ENCODE measurements at places on chromosomes 11 and 22.

- DNase-seq = no peak
These were observed 29.2 kb downstream of the SYT7 start for GRCh38 chr11:61551634-61552033.

- DNase-seq = no peak
These were observed 10.5 kb downstream of the CXCR5 start for GRCh38 chr11:118894192-118894591.

DNA sequence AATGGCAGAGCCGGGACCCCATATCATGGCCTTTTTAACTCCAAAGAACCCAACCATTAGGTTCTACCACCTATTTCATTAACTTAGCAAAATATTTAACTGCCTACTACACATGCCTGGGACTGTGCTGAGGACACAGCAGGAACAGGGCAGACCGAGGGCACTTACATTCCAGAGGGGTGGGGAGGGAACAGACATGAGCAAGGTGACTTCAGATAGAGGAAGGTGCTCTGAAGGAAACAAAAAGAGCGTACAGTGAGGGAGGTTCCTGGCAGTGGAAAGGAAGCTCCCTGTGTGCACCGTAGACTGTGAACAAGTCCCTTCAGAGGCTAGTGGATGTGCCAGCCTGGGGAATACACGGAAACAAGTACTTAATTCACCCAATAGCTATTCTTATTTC lies 82.8 kb downstream of the NAT10 start:
- no peak for DNase-seq

DNA sequence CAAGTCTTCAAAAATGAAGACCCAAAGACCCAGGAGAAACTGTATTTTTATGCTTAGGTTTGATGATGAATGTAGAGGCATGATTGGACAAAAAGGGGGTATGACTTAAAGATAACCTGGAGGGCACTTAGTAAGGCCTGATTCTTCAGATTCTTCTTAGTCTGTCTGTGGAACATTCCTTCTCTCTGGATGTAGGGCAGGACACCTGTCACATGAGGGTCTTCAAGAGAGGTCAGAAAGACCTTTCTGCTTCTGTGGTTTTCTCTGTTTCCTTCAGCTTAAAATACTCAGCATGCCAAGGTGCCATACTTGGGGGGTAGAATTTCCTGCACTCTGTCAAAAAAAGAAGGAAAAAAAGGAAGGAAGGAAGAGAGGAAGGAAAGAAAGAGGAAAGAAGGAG lies 78.1 kb downstream of the BLID start:
- no peak for DNase-seq

GRCh38 chr11:15349413-15349812 lies 234.7 kb downstream of the INSC start:
- no peak for DNase-seq

DNA sequence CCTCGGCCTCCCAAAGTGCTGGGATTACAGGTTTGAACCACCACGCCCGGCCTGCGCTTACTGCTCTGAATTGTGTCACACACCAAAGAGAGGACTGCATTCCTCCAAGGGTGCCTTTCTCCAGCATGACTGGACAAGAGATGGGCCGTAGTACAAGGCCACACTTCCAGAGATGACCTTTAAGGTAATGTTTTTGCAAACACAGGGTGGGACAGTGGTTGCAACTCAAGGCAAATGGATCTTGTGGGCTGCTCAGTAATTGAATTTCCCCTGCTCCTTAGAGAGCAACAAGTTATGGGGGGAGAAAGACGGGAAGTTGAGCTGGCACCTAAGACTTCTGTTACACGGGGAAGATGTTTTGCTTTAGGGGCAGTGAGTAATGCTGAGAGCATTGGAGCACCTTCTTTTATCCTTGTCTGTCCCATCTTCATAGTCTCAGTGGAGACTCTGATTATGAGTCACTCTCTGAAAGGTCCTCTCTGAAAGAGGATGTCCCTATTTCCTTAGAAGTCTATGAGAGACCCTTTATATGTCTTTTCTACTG lies 66.3 kb downstream of the C11orf91 start:
- no peak for DNase-seq

- no peak for DNase-seq
These were observed 4.7 kb downstream of the HYOU1 start for GRCh38 chr11:119052163-119052814.

DNA sequence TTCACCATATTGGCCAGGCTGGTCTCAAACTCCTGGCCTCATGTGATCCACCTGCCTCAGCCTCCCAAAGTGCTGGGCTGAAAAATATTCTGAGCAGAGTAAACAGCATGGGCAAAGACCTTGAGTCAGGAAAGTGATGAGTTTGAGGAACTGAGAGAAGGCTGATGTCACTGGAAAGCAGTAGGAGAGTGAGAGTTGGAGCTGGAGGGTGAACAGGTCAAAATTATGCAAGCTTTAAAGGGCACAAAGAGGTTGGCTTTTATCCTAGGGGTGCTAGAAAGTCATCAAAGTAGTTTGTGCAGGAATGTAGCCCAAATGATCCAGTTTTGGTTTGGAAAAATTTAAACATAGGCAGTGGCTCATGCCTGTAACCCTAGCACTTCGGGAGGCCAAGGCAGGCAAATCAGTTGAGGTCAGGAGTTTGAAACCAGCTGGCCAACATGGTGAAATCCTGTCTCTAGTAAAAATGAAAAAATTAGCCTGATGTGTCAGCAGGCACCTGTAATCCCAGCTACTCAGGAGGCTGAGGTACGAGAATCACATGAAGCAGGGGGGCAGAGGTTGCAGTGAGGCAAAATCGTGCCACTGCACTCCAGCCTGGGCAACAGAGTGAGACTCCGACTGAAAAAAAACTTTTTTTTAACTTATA lies 44.7 kb upstream of the CXCR5 start:
- DNase-seq = no peak

GRCh38 chr11:70090961-70091381 lies 12.9 kb downstream of the ANO1 start:
- DNase-seq = no peak

DNA sequence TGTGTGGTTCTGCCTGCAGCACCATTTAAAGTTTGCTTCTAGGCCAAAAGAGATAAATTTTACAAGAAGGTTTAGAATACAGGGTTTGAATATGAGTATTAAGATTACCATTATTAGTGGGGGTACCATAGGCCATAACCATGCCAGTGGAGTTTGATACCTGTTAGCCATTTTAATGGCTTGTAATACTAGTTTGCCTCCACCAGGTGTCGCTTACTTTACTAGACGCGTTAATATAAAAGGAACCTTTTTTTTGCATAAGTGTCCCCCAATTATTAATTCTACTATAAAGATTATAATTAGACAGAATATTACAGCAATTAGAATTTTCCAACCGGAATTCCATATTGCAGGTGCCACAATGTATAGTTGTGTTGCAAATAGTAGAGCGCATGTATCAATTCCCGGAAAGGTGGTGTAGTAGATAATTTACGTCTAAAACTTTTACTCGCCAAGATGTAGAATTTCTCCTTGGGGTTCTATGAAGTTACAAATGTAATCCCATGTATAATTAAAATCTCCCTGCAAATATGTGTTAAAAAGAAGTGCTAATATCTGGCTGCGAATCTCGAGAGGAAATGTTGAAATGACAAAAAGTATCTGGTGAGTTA lies 16.1 kb downstream of the MS4A6E start:
- no peak for DNase-seq

DNA sequence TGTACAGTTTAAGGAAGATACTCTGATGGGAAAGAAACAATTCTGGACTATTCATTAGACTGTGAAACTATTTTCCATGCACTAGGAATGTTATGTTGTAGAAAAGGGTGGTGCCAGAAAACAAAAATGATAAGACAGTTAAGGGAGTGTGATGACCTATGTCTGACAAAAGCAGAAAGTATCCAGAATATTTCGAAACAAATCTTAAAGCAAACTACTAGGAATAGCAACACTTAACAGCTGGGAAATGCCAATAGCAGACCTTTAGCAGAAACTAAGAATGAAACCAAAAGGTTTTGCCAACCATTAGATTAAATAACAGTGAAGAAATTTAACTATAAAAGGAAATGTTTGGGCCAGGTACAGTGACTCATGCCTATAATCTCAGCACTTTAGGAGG lies 3.3 kb upstream of the ARHGAP20 start:
- no peak for DNase-seq

DNA sequence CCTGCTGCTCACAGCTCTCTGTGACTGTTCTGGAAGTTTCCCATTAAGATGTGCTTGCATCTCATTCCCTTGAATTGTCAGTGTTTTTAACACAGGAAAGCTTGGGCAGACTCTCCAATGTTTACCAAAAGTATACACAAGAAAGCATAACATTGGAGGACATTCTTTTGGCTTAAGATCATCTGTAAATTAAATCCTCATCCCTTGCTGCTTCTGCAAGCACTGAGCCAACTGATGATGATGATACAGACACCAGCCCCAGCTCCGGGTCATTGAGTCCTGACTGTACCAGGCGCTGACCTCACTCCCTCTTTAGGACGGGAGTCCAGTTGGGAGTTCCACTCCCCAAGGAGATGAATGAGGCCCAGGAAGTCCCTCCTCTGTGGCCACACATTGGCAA lies 23.8 kb downstream of the CD82 start:
- no peak for DNase-seq

DNA sequence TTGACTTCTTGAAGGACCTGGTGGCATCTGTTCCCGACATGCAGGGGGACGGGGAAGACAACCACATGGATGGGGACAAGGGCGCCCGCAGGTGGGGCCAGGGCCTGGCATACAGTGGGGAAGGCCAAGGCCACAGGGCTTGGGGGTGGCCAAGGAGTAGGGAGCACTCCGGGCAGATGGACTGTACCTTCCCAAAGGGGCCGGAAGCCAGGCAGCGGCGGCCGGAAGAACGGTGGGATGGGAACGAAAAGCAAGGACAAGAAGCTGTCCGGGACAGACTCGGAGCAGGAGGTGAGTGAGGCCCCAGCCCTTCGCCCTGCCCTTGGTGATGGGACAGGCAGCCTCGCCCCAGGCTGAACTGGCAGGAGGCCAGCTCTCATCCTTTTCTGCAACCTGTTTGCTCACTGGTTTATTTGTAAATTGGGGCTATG lies 1.2 kb downstream of the DRAP1 start:
- no peak for DNase-seq

- DNase-seq = no peak
These were observed 34.5 kb upstream of the BLID start for GRCh38 chr11:122150216-122151124.

DNA sequence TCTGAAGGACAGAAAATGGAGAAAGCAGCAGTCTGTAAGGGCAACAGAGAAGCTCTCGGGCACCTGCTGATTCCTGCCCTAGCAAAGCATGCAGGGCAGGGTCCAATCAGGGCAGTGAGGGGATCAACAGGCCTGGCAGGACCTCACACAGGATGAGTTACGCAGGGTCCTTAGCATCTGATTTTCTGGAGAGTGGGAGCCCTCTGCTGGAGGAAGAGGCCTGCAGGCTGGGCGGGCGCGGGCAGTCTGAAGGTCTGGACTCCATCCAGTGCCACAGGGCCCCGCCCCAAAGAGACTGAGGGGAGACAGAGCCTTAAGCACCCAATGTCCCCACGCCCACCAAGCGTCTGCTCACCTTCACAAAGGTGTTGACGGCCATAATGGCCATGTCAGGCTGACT lies 28.9 kb downstream of the AP1B1 start:
- DNase-seq = no peak

DNA sequence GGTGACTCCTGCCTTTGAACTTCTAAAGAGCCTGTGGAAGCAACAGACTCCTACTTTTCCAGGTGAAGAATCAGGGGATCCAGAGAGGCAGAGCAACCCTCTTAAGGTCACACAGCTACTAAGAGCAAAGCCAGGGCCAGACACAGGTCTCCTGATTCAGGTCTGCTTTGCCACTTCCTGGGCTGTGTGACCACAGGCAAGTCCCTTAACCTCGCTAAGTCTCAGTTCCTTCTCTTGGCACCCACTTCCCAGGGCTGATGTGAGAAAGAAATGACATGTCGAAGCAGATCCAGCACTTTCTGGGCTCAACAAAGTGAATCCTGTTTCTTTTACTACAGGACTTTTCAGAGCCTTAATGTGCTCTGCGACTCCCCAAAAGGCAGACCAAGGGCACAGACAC lies 30.2 kb downstream of the UQCR10 start:
- no peak for DNase-seq

GRCh38 chr22:29636751-29637150 lies 33.3 kb downstream of the NF2 start:
- DNase-seq = no peak

- no peak for DNase-seq
These were observed 4.7 kb upstream of the MAJIN start for GRCh38 chr11:64976651-64977050.

GRCh38 chr11:33045551-33046255 lies 6.3 kb downstream of the TCP11L1 start:
- no peak for DNase-seq

DNA sequence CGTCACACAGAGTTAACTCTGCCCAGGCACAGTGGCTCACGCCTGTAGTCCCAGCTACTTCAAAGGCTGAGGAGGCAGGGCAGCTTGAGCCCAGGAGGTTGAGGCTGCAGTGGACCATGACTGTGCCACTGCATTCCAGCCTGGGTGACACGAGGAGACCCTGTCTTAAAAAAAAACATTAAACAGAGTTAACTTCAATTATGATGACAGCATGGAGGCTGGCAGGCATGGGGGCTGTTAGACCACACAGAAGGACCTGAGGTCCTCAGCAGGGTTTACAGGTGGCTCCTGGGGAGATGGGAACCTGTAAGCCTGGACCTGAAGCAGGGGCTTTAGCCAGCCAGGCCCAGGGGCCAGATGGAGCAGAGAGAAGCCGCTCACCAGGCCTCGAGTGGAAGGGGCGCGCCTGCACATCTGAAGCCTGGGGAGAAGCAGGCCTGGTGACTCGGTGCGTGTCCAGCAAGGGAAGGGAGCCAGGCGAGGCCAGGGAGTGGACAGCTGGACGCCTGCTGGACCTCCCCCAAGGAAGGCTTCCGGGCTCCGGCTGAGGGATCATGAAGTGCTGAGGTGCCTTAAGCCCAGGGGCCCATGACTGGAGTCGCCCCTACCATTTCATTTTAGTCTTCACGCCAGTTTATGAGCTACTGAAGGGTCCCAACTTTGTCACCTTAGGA lies 25.3 kb downstream of the RPUSD4 start:
- no peak for DNase-seq

Data from stimulated activated CD4-positive, alpha-beta T cell treated with anti-CD3 and anti-CD28 coated beads, Interleukin-12 subunit alpha, Interleukin-12 subunit beta, amount 100 ng/mL, for 48 hours (primary cell).